ENCODE measurements at places on chromosomes 5 and 9.

GRCh38 chr5:134777366-134777765, 18.8 kb downstream of the DDX46 start:
- DNase-seq, result no peak

DNA sequence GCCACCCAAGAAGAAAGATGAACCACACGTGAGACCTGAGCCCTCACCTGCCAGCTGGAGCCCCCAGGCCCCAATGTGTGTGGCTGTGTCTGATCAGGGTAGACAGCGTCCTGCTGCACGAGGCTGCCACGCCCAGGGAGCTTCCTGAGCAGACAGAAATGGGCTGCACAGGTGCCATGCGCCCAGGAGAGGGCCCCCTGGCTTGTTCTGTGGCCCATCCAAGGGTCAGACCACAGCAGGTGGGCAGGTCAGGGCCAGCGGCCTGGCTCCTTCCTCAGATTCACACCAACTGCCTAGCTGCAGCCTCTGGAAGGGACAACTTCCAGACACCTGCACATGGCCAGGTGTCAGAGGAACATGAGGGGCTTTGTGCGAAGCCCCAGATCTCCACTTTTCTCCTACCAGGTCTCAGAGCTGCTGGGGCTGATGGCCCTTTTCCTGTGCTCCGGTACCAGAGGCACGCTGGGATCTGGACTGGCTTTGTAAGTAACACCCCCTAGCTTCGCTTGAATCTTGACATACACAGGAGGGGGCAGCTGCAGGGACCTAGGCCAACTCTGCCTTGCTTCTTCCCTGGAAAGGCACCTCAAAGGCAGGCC, 10.8 kb downstream of the SARDH start:
- DNase-seq, result no peak

GRCh38 chr5:173720953-173721600, 104.6 kb upstream of the BOD1 start:
- DNase-seq, result no peak

DNA sequence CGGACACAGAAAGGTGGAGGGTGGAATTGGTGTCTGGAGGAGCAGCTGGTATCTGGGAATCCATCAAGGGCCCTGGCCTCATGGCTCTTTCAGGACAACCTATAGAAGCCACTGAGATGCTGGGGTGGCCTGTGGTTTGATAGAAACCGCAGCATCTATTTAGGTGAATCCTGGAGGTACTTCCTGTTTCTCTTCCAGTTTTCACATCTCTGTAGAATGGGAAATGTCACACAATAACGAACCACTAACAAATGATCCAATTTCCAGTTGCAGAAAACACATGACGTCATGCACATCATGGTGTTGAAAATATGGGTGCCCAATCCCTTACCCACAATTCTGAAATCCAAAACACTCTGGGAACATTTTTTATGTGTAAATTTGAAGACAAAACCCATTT, 52.2 kb downstream of the ROPN1L start:
- no peak for DNase-seq

DNA sequence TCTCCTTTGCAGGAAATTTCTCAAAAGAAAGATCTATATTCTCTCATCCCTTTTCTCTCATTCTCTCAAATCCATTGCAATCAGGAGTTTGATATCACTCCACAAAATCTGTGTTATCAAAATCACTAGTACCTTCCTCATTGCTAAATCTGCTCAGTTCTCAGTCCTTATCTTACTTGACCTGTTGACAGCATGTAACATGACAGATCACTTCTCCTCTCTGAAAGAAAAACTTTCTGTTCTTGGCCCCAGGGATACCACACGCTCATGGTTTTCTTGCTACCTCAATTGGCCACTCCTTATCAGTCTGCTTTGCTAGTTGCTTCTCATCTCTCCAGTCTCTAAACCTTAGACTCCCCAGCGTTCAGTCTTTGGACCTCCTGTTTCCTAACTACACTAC, 22.1 kb downstream of the SRP19 start:
- no peak for DNase-seq

DNA sequence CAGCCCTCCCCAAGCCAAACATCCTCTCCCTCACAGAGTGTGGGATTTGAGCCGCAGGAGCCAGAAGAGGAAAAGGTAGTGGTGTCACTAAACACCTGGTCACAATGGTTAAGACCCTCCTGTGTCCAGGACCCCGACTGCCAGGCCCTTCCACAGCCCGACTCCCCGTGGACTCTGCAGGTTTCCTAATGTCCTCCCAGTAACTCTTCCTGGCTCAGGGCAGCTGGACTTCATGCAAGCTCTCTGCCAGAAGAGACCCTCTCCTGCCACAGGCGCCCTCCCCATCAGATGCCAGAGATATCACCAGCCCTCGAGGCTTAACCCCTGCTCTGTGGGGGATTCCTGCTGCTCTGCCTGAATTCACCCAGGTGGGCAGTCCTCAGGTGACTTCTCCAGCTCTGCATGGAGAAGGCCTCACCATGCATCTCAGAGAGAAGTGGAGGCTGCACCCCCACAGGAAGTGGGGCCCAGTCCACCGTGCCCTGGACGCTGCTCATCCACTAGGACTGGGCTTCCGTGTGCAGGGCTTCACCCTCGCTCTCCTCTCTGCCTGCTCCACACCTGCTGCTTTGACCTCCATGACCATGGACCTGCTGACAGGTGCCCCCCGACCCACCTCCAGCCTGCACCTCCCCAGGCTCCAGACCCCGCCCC, 111.2 kb downstream of the ADAMTS2 start:
- DNase-seq, result no peak

- no peak for DNase-seq
These were observed 176.5 kb downstream of the CDK5RAP2 start for GRCh38 chr9:120403543-120403856.

- no peak for DNase-seq
These were observed 24.4 kb downstream of the SMIM15 start for GRCh38 chr5:61137835-61138234.

DNA sequence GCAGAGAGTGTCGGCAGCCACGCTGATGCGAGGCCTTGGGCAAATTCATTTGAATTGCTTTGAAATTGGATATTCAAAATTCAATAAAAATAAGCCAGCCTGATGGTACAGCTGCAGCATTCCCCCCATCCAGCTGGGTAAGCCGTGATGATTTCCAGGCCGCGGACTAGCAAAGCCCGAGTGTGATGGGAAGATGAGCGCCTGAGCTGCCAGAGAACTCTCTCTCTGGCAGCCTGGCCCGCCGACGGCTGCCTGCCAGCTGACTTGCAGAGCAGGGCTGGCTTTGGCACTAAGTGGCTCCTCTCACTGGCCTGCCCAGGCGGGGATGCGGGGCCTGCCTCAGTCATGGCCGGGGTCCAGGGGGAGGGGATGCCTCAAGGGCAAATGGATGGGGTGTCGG, 268.3 kb upstream of the WWC1 start:
- DNase-seq, result no peak

- no peak for DNase-seq
These were observed 370.0 kb downstream of the ZSWIM6 start for GRCh38 chr5:61701877-61702602.

DNA sequence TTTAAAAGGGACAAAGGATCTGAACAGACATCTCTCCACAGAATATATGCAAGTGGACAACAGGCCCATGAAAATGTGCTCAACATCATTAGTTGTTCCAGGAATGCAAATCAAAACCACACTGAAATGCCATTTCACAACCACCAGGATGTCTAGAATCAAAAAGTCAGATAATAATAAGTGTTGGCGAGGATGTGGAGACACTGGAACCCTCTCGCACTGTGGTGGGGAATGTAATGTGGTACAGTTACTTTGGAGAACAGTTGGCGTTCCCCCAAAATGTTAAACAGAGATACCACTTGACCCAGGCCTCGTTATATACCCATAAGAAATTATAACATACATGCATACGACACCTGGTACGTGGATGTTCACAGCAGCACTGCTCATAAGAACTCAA, 38.6 kb downstream of the SARDH start:
- no peak for DNase-seq

GRCh38 chr9:130364619-130365322, 80.0 kb upstream of the ASS1 start:
- DNase-seq, result no peak

- DNase-seq, result no peak
These were observed 41.9 kb downstream of the SPEF2 start for GRCh38 chr5:35659556-35659955.

- no peak for DNase-seq
These were observed 8.3 kb upstream of the SEPTIN8 start for GRCh38 chr5:132785365-132785764.

- DNase-seq, result no peak
These were observed 286.1 kb downstream of the IRX2 start for GRCh38 chr5:2465383-2465782.

DNA sequence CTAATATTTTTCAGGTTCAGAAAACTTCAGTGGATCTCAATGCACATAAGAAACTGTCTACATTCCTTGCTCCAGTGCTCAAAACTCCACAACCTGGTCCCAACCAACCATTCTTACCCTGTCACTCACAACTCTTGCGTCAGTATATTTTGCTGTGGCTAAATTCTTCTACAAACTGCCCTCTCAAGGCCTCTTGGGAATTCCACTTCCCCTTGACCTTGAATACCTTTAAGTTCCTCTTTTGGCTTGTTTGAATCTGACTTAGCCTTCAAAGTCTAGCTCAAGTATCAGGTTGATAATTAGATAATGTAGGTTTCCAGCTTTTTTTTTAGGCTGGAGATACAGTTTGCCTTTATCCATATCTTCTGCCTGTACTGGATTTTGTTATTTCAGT, 128.3 kb downstream of the SLF1 start:
- peak; percentile 45 for DNase-seq

DNA sequence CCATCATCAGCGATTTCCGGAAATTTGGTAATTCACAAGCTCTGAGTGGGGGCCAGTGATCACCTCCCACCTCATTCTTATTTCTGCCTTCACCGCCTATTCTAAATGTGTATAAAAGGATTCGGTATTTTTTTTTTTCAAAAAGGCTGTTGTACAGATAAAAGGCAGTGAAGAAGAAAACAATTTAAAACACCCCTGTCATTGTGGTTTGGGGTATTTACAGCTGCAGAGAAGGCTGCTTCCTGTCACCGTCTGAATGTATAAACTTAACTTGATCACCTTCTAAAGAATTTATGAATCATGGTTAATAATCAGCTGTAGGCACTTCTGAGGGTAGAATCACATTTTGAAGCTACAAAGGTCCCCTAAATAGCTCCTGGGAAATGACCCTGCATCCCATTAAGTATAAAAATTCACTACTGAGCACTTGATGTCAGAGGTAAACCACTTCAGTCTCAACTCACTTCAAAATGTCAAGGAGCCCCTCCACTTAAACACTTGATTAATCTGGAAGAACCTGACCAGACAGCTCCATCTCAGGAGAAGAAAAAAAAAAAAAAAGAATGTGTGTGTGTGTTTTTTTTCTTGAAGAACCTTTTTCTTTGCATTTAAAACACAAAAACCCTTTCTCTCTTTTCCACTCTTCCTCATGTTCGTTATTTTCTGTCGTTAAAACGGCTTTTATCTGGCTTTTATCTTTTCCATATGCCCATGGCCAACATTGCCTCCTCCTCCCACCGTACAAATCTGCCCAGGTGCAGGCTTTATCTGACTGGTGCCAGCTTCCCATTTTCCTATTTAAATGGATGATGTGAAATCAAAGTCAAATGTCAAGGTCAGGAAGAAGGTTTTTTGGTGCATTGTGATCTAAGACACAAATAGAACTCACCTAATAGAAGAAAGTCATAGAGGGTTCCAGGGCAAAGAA, 291.2 kb downstream of the IRX1 start:
- DNase-seq, result no peak

DNA sequence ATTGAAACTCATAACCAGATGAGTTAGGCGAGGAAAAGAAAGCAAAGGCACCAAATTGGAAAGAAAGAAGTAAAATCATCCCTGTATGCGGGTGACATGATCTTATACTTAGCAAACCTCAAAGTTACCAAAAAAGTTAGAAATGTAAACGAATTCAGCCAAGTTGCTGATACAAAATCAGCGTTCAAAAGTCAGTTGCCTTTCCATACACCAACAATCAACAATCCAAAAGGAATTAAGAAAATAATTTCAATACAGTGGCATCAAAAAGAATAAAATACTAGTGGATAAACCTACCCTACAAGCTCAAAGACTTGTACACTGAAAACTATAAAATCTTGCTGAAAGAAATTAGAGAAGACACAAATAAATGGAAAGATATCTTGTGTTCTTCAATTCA, 14.5 kb downstream of the OBP2B start:
- no peak for DNase-seq

GRCh38 chr9:121950441-121950840, 142.7 kb downstream of the TTLL11 start:
- DNase-seq, result no peak

GRCh38 chr5:173643964-173644363, 27.5 kb upstream of the BOD1 start:
- DNase-seq, result peak; percentile 67

- no peak for DNase-seq
These were observed 4.6 kb downstream of the PTGES start for GRCh38 chr9:129748249-129748648.

Measured in inflammatory macrophage (primary cell).